ENCODE measurements at places on chromosomes 7 and 10.

DNA sequence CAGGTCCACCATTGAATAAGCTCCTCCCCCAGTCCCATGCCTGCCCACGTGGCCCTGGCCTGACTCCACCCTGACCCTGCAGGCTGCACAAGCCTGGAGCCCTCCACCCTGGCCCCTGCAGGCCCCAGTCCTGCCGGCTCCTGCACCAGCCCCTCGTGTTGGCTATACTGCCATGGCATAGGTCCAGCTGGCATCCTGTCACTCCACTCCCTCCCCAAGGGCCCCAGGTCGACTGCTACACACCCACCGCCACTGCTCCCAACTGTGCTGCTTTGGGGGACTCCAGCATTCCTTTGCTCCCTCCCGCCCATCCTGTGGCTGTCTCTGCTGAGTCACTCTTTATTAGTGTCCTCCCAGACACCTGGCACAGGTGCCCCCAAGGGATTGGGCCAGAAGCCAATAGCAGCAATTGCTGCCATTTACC is 32.4 kb upstream of the HSPA12A start:
- no peak for DNase-seq

DNA sequence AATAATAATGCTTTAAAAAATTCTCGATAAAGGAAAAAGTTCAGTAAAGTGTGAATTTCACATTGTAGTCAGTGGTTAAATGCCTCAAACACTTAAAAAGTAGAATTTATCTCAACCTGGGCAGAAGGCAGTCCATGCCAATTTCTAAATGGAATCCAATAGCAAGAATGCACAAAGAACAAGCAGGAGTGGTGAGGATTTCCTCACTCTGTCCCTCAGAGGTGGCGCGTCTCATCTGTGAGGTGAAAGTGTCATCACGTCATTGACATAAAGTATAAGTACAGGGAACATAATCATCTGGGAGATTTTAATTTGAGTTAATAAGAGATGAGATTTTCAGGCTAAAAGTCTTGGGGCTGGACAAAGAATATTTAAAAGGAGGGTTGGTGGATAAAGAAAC is 10.0 kb upstream of the PRKCQ start:
- no peak for DNase-seq

DNA sequence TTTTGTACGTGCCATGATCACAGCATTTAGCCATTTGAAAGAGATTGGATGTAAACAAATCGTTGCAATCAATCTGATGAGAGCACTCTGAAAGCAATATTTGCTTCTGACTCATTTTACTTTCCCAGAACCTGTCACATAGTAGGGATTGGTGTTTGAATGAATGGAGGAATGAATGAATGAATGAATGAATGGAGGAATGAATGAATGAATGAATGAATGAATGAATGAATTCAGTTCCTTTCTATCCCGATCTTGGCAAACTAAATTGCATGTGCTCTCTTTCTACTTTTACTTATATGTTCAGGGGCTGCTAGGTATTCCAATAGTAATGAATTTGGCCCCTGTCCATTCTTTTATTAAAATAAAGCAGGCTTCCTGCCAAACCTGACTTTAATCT is 1091.7 kb upstream of the CELF2 start:
- DNase-seq = no peak

GRCh38 chr10:129756912-129757901 is 206.9 kb downstream of the EBF3 start:
- DNase-seq = peak; percentile 22

GRCh38 chr7:122135275-122135674 is 8.8 kb downstream of the AASS start:
- no peak for DNase-seq

GRCh38 chr10:116545756-116546155 is at the start of gene PNLIP:
PNLIP (plus strand) TSS chr10:116545931; CDS start chr10:116546093, 162 bp downstream.
- DNase-seq = no peak

DNA sequence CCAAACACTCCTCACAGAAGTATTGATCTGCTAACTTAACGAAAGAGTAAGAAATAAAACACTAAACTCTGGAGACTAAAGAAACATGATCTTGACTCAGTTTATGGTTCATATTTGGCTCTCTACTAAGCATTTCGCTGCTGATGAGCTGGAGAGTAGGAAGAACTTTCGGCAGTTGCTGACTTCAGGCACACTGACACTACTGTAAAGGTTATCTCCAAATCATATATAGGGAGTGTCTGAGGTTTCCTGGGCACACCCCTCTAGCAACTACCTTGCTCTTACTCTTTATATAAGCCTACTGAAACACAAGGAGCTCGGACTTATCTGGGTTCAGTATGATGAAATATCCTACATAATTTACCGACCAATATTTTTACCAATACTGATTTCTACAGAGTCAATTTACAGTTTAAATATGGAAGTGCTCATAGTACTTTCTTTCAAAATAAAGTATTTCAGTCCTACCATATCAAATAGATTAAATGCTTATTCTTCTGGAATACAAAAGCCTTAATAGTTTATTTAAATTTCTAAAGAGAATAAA is 39.5 kb downstream of the ERCC6 start:
- no peak for DNase-seq

GRCh38 chr7:68122801-68123200 is 1126.2 kb downstream of the TYW1 start:
- DNase-seq = no peak

- no peak for DNase-seq
These were observed 47.5 kb upstream of the ADGRA1 start for GRCh38 chr10:133040198-133040597.

DNA sequence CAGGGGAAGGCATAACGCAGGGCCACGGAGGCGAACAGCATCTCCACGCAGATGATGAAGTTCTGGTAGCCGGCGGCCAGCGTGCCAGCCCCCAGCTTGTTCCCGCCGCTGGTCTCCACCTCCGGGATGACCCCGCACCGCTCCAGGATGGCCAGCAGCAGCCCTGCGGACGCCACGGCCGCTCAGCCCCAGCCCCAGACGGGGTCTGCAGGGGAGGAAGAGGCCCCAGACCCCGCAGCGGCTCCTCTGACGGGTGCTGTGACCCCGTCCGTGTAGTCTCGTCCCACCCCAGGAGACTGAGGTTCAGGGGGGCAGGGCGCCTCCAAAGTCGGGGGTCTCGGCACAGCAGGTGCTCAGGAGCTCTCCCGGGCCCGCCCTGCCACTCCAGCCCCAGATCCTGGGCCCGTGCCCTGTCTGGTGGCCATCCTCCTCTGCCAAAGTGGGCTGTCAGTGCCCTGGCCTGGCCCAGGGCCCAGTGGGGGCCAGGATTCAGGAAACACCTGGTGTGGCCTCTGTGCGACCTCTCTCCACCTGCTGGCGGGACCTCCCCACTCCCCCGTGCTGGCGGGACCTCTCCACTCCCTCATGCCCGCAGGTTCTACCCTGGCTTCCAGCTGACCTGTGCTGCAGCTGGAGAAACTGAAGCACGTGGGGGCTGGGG is 8.1 kb downstream of the TMEM184A start:
- DNase-seq = no peak

- DNase-seq = no peak
These were observed 91.6 kb upstream of the CCDC6 start for GRCh38 chr10:59997827-59998525.

DNA sequence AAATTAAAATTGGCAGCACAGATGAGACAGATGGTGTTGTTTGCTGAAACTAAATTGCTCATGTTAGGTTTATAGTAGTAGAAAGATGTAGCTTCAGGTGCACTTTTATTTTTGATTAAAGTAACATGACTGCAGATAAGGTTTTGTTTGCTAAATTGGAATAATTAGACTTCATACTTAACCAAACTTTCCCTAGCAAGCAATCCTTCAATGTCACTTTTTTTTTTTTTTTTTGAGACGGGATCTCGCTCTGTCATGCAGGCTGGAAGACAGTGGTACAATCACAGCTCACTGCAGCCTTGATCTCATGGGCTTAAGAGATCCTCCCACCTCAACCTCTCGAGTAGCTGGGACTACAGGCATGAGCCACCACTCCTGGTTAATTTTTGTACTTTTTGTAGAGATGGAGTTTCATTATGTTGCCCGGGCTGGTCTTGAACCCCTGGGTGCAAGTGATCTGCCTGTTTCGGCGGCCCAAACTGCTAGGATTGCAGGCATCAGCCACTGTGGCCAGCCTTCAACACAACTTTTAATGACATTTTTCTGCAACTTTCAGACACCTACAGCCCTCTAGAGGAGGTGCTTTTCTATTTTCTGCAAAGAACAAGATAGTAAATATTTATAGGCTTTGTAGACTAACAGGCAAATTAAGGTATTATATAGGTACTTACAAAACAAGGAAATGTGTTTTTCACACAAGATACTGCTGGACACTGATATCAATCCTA is 84.8 kb upstream of the CCNY start:
- no peak for DNase-seq

GRCh38 chr7:159231017-159231416 is 86.3 kb upstream of the VIPR2 start:
- DNase-seq = no peak

Measured in fibroblast of upper back skin (primary cell).